ENCODE measurements at places on chromosomes 6 and 20. TPM values are rescaled to one million over a fixed set of nuclear protein-coding genes. Genes with fewer than 3 reads are reported as not detected.
A peak's percentile ranks its signal among the peaks of the same experiment; 100 is the strongest.

The PFDN6 gene
- 57.3 TPM for total RNA-seq

The PRR18 gene
- total RNA-seq, result not detected

The PRSS35 gene
- 0.12 TPM for total RNA-seq

The STMND1 gene
- not detected for total RNA-seq

The RNF144B gene
- 22.2 TPM for total RNA-seq

The PSORS1C2 gene
- total RNA-seq, result not detected

The APOBEC2 gene
- total RNA-seq, result 237 TPM

DNA sequence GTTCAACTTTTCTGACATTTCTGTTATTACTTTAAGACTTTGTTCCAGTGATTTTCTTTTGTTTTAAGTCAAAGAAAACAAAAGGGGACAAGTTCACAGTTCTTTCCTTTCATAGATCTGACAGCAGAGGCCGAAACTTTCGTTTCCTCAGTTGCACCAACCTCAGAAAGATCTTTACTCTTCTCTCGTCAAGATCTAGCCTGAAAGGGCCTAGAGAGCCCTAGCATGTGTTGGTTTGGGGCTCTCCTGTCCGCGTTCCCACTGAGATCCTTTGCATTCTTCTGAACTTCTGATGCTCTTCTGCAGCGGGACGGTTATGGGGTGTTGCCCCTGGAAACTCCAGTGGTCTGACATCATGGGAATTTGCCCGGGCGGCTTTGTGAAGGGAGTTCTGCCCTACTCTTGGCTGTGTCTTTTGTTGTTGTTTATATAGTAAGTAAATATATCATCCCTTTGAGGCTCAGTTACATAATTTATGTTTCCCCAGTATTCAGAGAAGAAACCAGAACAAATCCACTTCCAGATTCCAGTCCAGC, 129.1 kb downstream of the SASH1 start:
- DNase-seq, result no peak

- DNase-seq, result no peak
Measured at GRCh38 chr6:63114610-63115211, 96.6 kb upstream of the FKBP1C start.

DNA sequence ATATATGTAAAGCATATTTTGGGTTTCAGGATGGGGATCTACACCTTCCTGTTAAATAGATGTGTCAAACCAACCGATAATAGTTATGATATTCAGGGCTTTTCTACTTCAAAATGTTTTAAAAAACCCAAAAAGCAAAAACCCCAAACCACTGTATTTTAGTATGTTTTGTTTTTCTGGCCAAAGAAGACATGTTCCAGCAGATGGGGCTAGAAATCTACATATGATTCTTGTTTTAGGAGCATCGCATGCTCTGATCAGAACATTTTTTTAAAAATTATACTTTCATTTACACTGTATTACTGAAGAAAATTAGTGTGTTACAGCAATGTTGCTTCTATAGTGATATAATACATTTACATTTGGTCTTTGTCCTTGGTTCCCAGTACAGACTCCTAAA, 11.0 kb downstream of the RMND1 start:
- DNase-seq, result no peak

- no peak for DNase-seq
Measured at GRCh38 chr20:12594410-12595088, 414.2 kb upstream of the SPTLC3 start.

DNA sequence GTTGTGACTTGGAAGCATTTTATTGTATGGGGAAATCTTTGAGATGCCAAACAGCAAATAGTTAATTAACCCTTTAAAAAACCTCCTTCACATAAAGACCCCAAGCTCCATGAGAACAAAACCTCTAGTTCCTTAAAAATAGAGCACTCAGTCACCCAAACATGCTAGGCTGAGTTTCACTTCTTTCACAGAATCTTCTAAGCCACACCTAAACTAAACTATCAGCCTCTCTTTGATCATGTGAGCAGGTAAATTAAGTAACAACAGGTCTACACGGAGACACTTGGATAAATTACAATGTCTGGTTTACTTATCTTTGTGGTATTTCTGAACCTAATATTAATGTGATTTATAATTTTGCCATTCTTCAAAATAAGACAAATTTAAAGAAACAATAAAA, 205.2 kb upstream of the MARCKS start:
- no peak for DNase-seq

GRCh38 chr6:12481292-12481691, 191.1 kb downstream of the EDN1 start:
- DNase-seq, result no peak

GRCh38 chr20:9877932-9878495, 39.1 kb upstream of the PAK5 start:
- no peak for DNase-seq

DNA sequence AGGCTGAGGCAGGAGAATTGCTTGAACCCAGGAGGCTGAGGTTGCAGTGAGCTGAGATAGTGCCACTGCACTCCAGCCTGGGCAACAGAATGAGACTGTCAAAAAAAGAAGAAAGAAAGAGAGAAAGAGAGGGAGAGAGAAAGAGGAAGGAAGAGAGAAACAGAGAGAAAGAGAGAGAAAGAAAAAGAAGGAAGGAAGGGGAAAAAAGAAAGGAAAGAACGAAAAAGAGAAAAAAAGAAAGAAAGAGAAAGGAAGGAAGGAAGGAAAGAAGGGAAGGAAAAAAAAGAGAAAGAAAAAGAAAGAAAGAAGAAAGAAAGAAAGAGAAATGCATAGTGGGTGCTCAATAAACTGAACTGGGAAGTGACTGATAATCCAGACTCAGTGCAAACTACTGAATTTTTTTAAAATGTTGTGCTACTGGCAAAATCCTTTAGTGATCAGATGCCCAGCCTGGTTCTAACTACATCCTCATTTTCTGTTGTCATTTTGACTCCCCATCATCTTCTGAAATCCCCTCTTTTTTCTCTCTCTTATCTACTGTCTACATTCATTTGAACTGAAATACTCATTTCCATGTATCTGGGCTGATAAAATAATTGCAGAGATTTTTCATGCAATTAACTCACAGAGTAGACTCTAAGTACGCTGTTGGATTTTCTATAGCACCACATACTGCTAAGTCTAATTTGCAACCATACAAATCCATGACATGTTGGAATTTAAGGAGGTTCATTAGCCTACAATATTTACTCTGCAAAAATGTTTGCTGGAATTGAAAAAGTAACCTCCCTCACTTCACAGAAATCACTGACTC, 85.3 kb upstream of the HIVEP1 start:
- no peak for DNase-seq

DNA sequence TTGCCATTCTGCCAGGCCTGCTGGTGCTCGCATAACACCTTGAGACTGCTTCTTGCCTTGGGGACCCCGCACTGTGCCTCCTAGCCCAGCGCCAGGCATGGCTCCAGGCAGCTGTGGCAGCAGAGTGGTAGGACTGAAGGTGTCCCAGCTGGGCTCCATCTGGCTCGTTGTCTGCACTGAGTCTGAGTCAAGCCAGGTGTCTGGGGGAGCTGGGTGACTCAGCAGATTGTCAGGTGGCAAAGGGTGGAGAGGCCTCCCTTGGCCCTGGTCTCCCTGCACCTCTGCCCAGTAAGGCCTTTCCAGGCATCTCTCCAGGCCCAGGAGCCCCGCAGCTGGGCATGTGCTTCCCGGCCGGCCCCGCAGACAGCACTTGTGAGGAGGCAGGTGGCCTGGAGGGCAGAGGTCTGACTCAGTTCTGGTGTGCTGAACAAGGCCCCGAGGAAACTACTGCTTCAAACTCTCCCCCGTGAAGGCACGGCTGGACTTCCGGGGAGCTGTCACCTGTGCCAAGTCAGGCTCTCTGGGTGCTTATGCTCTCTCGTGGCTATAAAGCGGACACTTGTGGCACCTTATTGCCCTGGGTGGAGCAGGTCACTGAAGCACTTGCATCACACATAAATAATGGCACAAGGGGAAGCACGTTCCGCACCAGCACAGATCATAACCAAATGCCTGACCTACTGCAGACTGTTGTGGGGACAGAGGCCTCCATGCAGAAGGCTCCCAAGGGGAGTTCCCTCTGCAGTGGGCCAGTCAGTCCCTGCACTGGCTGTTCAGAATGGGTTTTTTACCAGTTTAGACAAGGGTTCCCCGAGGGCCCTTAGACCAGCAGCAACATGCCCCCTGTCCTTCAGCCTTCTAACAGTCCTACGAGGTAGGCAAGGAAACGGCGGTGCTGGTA, 27.5 kb downstream of the FOXC1 start:
- DNase-seq, result no peak

DNA sequence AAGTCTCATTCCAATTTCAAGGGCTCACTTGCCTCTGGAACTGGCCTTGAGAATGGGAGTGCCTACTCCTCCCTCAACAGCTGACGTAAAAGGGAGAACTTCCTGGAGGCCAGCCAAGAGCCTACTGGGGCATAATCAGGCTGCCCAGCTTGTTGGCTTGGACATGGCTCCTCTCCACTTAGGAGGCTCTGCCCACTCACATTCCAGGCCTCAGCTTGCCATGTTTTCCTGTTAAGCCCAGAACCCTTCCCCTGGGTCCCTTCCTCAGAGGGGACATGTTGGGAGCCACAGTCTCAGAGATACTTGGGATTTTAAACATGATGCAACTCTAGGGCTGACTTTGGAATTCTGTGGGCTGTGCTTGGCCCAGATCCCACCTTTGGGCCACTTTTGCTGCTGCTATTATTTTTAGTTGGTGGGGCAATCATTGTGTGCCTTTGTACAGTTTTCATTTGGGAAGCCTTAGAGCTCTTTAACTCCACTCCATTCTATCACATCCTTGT, 31.5 kb upstream of the ADTRP start:
- DNase-seq, result peak; percentile 71

DNA sequence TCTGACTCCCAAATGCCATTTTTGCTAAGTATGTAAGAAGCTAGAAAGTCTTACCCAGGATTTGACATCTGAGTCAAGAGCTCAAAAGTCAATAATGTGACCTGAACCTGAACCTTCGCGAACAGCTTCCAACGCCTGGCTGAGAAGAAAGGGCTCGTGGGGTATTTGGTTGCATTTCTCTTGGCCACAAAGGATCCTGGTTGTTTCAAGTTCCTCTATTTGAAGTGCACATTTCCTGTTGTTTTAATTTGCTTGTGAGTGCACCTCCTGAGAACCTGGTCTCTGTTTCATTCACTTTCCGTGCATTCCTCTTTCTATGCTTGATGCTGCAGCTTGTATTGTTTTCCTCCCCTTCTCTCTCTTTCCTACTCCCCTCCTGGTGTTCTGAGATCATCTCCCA, 212.5 kb downstream of the FOXA2 start:
- DNase-seq, result no peak

GRCh38 chr6:120112980-120113379, 763.4 kb upstream of the MAN1A1 start:
- no peak for DNase-seq

DNA sequence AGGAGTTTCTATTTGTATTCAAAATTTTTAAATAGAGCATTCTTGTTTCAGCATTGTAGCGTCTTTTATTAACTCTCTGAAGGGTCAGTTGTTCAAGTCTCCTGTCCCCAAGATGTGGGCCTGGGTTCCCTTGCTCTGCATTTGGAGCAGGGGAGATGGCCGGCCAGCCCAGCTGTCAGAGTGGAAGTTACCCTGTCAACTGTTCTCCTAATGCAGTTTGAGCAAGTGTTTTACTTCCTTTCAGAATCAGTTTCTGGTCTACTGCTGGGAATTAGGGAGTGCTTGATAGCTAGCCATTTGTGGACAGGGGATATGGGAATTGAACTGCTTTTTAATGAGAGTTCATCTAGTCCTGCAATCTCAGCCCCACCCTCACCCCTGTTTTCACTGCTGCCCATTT, 116.6 kb downstream of the QKI start:
- no peak for DNase-seq

DNA sequence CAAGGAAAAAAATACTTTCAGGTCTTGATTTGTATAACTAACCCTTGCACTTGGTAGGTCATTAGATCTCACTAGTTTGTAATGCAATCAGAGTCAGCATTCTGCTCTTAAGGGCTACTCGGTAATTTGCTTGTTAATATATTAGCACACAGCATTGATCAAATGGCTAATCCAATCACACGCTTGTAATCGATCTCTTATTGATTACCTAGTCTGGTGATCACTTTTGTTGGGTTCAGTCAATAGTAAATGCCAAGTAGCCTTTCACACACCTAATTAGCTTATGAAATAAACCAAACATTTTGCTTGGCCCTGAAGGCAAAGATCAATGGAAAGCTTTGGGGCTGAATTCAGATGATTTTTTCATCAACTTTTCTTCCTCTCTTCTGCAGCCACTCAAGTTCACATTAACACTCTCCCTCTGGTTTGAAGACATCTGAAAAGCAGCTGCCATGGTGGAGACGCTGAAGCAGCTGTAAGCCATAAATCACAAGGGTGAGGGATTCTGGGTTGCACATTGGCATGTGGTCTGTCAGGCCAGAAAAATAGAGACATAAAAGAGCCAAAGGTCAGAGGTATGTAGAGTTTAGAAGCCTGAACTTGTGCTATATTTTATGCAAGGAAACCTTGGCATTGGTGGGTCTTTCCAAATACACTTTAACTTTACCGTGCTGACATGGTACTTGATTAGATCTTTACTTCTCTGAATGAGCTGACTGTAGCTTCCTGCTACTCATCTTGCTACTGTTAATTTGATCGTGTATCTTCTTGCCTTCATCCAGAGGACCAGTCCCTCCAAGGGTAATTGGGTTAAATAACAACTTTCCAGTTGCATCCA, 234.4 kb downstream of the SIM1 start:
- no peak for DNase-seq

GRCh38 chr6:53813801-53814200, 19.0 kb downstream of the LRRC1 start:
- DNase-seq, result no peak

- no peak for DNase-seq
Measured at GRCh38 chr20:60113771-60114170, 155.5 kb downstream of the CDH26 start.

DNA sequence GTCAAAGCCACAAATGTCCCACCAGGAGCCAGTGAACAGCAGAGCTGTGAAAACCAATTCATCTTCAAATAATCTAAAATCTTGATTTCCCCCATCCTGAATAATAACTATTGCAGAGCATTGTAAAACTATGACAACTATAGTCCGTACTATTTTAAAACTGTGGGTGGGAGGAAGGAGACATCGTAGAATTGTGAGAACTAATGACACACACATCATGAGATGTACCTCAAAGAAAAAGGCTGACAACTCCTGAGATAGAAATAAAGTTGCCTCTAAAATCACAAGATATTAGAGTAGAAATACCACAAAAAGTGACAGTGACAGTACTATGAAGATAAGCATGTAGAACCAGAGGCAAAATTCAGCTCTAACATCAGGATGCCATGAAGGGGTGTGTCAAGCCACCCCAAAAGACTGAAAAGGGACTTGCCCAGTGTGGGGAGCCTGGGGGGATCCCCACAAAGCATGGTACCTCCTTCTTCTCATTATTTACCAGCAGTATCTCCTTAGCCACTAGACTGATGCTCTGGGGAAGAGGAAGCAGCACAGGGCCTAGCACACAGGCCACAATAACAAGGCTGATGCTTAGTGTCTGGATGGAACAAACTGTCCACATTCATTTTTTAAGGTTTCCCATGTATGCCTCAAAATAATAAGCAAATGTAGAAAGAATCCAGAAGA, 13.4 kb downstream of the NAPB start:
- no peak for DNase-seq

GRCh38 chr6:33705268-33705885, 6.1 kb downstream of the UQCC2 start:
- DNase-seq, result no peak
